Fibroblast of gingiva (primary cell): ENCODE measurements at places on chromosomes 5 and 9.

- DNase-seq = no peak
Observed at GRCh38 chr9:110952540-110952859, 85.8 kb downstream of the LPAR1 start.

DNA sequence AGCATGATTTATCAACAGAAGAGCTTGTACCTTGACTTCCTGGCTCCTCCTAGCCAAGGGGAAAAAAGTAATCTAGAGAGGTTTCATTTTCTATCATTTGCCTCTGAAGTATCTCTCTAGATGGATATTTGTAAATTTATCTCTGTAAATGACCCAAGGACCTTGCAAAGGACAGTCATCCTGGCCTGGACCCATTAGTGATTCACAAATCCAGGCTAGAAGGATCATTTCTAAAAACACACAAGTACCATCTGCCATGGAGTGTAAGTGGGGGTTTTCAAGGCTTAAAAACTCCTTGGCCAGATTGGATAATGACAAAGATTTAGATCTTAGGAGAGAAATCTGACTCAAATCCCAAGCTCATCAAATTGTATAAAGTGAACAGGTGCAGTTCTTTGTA lies 8.1 kb downstream of the TTC23L start:
- no peak for DNase-seq

GRCh38 chr5:36787365-36788093 lies 89.0 kb upstream of the NIPBL start:
- no peak for DNase-seq

- DNase-seq = no peak
Observed at GRCh38 chr5:171796436-171796835, 10.8 kb downstream of the SMIM23 start.

DNA sequence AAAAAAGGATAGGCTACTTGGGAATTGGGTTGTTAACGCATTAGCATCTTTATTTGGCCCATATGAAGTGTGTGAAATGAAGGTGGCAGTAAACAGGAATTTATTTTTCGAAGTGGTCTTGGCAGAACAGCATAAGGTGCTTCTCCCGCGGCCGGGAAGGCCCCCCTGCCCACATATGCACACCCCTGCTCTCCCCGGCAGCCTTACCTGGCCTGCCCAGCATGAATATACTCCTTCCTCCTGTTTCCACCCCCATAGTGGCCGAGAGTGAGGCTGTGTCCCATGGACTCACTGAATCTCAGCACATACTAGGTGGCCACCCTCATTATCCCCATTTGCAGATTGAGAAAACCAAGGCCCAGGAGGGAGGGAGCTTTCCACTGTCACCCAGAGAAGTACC lies 54.0 kb upstream of the OLFM1 start:
- DNase-seq = no peak

DNA sequence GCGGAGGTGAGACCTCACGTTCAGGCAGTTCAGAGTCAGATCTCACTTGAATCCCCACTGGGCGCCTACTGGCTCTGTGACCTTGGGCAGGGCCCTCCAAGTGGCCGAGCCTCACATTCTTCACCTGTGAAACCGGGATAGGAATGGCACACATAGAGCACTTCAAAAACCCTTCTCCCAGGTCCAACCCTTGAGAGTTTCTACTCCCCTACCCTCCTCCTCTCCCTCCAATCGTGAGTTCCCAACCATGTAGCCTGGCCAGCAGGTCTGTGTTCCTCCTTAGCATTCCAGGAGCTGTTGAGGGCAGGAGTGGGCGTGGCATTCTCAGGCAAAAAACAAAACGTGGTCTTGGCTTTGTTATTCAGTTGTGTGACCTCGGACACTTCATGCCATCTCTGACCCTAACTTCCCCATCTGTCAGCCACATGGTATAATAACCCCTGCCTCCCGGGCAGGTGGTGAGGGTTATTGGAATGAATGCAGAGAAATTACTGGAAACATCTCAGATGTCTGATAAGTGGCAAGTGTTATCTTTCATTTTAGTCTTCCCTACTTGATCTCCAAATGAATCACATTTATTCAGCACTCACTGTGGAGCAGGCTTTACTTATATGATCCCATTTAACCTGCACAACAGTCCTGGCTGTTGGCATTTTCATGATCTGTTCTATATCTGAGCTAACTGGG lies 112.8 kb upstream of the BOD1 start:
- DNase-seq = no peak

GRCh38 chr9:133368249-133368881 lies 7.5 kb downstream of the SURF4 start:
- peak; percentile 40 for DNase-seq

DNA sequence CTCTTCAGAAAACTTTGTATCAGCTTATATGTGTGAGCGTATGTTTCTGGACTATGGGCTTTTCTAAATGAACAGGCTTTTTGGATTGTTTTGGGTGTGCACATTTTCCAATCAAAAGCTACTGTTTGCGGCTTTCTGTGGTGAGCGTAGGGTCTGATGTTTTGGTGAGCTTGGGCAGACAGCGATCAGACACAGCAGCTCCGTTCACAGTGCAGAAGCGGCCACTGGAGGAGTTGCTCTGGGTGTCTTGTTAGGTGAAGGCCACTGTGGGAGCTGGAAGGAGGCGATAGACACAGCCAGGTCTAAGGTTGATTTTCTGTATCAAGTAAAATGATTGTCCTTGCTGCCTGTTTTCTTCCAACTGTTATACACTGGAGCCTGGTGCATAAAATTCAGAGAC lies 11.1 kb downstream of the PRRC2B start:
- DNase-seq = no peak

DNA sequence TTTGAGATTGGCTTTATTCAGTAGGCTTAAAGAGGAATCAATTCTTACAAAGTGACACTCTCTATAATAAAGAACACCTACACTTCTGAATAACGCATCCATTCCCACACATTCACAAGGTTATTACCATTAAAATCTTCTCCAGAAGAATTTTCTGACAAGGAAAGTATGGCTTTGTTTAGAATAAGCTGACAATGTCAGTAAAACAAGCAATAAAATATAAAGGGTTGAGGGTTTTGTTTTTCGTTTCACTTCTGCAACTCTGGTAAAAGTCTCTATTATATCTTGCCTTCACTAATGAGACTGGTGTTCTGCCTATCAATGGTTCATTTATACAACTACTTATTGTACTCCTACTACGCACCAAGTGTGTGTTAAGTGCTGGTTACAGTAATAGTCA lies 169.7 kb downstream of the NFIB start:
- no peak for DNase-seq

DNA sequence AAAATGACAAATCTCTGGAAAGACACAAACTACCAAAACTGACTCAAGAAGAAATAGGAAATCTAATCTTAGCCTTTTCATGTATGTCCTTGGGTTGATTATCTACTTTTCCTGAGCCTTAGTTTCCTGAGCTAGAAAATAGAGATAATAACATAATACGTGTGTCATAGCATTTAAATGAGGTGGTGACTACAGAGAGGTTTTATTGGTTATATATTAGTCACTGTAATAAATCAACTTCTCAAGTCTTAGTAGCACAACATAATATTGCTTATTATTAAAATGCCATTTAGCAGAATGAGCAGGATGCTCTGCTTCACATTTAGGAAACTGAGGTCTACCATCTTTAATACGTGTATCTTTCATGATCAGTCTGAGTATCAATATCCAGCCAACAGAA lies 7.1 kb upstream of the PJA2 start:
- no peak for DNase-seq

DNA sequence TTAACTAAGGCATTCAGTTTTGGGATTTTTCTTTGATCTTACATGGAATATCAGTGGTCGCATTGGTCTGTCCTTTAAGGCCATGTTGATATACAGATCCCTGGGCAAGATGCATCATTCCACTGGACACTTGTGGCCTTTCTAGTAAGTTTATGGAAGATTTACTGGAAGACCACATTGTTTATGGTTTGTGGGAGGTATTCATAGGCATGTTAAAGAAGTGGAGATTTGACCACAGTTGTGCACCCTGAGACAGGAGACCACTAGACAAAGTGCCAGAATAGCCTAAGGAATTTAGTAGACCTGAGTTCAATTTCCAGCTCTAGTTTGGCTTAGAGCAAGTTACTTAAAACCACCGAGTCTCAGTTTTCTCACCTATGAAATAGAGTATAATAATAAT lies 383.1 kb upstream of the PAPPA start:
- DNase-seq = no peak

DNA sequence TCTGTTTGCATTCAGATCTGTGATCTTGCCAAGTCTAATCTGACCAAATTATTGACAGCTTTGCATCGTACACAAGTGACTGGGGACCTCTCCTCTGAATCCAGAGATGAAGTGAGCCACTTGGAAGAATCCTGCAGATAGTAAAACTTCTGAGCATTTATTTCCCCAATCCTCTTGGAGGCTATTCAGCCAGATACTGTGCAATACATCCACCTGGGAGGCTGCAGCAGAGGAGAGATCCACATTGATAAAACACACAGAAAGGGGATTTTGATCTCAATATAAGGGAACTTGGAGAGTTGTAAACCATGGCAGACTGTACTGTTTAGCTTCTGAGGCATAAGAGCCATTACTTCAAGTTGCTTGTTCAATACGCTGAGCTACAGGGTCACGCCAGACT lies 654.6 kb downstream of the MTRR start:
- no peak for DNase-seq

GRCh38 chr5:1893754-1894153 lies 11.0 kb upstream of the IRX4 start:
- no peak for DNase-seq

GRCh38 chr5:126023994-126024441 lies 399.2 kb upstream of the GRAMD2B start:
- DNase-seq = peak; percentile 23

DNA sequence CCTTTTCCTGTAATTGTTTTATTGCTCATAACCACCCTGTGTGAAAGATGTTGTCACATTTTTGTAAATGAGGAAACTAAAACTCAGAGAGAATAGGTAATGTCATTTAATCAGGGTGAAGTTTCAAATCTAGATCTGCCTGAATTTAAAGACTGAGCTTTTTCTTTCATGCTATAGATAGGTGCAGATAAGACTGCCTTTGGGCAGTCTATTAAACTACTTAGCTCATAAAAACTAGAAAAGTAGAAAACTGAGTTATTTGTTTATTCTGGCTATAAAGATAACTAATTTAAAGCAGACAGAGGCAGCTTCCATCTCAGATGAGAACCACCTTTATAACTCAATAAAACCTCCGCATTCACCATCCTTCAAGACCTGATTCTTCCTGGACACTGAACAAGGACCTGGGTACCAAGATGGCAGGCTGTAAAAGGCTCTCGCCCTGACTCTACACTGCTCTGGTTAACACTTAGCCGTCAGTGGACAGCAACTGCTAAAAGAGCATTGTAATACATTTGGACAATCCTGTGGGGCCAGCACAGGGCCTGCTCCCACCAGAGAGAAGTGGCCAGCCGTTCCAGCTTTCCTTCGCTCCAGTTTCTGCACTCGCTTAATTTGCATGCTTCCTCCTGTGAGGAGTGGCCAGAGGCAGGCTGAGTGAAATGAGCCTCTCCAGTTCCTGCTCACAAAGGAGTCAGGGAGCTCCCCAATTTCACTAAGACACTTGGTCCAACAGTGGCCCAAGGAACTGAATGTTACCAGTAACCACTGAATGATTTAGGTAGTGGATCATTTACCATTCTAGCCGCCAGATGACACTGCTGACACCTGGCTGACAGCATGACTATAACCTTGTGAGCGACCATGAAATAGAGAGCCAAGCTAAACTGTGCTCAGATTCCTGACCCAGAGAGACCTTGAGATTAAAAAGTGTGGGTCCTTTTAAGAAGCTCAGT lies 566.4 kb downstream of the EFNA5 start:
- DNase-seq = no peak

DNA sequence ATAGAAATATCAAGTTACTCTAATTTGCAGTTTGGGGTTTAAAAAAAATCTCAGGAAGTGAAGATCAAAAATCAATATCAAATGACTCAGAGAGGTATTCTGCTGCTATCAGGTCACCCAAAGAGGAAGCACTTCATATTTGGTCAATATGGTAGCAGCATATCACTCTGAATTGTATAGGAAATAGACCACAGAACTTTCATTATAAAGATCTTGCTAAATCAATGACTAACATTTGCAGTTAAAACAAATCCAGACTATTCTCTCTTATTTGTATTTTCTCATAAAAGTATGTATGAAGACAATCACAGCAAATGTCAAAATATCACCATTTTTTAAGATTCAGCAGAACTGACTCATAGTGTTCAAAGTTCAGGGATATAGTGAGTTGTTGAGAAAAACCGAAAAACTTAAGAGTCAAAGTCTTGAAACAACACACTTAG lies 105.8 kb upstream of the PCSK1 start:
- peak; percentile 49 for DNase-seq

DNA sequence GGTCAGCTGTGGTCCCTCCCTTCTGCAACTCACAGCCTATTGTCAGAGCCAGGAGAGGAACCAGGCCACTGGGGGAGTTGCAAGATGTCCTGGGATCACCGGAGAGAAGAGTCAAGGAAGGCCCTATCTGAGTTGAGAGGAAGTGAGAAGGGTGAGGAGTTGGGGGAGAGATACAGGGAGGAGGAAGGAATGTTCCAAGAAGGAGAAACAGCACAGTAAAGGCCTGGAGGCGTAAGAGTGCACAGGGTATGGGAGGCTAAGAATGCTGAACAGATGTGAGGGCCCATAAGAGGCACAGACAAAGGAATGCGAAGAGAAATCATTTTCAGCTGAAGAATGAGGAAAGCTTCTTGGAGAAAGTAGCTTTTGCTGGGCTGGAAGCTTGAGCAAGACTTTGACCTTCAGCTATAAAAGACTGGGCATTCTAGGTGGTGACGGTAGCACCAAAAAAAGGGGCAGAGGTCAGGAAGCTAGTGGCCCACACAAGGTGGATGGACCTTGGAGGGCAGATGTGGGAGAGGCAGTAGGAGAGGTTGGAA lies 21.6 kb upstream of the CSF1R start:
- DNase-seq = peak; percentile 94

- peak; percentile 64 for DNase-seq
Observed at GRCh38 chr5:15013654-15014463, 142.3 kb upstream of the ANKH start.

DNA sequence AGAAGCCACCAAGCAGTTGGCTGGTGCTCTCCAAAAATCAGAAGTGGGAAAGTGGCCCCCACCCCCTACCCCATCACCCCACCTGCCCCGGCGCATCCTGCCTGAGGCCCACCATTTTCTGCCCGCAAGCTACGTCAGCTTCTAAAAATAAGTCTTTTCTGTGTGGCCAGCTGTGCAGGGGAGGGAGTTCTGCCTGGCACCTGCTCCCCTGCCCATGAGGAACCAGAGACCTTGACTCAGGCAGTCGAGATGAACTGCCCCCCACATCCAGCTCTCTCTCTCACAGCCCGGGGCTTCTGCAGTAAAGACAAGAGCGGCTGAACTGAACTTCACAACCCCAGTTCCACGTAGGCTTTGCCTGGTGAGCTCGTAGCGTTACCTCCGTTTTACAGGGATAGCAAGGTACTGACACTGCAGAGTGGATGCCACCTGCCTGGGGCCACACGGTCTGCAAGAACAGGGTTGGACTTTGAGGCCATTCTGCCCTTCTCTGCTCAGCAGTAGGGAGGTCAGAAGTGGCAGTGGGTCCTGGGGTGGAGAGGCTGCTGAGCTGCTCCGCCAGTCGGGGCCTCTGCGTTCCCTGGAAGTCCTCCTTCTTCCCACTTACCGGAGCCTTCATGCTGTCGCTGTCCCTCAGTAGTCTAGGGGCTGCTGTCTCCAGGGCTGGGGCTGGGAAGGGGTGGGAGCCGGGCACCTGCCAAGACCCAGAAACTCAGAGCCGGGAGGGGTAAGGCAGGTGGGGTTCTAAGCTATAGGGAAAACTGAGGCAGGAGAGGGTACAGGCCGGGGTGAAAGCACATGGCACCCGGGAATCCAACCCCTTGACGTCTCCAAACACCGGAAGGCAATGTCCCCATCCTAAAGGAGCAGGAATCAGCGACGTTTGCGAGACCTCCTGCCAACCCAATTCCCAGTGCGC lies 781 bp downstream of the ST6GALNAC4 start:
- no peak for DNase-seq

GRCh38 chr5:133140311-133140710 lies 88.5 kb downstream of the HSPA4 start:
- DNase-seq = no peak
